ENCODE measurements at places on chromosomes 11 and 22. TPM values are rescaled to one million over a fixed set of nuclear protein-coding genes. Genes with fewer than 3 reads are reported as not detected.

- no peak overlapping the region for H3K27ac ChIP-seq
- DNase-seq, result no peak
- H3K4me1 ChIP-seq, result no peaks in the 10 kb centered on the region
- H3K27me3 ChIP-seq, result peaks cover 6% of the 10 kb centered on the region
- no peaks in the 10 kb centered on the region for H3K36me3 ChIP-seq
Observed at GRCh38 chr11:113153847-113154246, 160.5 kb upstream of the TTC12 start.

DNA sequence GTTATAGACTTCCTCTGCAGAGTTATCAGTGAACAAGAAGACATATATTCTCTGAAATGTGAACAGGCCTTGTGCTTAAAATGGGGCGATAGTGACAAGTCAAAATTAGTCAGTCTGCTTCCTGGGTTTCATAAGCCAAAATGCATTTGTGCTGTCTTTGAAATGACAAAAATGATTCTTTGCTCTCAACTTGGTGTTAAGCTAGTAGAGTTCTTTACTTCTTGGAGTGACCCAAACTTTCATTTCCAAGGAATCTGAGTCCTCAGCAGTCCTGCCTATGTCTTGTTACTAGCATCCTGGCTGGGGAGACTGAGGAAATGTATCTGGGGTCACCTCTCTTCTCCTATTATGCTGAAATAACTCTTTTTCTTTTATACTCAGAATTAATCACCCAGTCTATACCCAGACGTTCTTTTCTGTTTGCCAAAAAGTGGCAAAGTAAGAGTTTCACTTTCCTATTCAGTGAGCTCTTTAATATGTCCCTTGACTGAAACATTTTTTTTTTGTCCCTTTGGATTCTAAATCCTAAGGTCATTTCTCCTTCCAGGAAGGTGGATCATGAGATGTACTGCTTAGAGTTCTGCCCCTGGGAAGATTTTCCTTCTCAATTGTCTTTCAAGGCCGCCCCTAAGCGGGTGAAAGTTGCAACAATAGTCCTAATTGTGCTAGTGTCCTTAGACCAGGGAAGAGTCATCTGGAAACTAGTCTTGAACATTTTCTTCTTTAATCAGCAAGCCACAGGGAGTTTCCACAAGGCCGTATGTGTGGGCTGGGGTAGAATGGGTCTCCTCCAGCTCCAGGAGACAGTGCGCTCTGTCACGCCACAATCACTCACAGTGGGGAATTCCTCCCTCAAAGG lies 53.0 kb upstream of the RDX start:
- H3K27me3 ChIP-seq, result peaks cover 5% of the 10 kb centered on the region
- peaks cover 3% of the 10 kb centered on the region for H3K4me1 ChIP-seq
- no peak overlapping the region for H3K4me3 ChIP-seq
- DNase-seq, result no peak

- H3K4me1 ChIP-seq, result peaks cover 1% of the 10 kb centered on the region
- no peak for DNase-seq
- no peak overlapping the region for H3K27ac ChIP-seq
- H3K4me3 ChIP-seq, result no peak overlapping the region
Observed at GRCh38 chr11:118046051-118046963, 30.6 kb upstream of the TMPRSS4 start.

DNA sequence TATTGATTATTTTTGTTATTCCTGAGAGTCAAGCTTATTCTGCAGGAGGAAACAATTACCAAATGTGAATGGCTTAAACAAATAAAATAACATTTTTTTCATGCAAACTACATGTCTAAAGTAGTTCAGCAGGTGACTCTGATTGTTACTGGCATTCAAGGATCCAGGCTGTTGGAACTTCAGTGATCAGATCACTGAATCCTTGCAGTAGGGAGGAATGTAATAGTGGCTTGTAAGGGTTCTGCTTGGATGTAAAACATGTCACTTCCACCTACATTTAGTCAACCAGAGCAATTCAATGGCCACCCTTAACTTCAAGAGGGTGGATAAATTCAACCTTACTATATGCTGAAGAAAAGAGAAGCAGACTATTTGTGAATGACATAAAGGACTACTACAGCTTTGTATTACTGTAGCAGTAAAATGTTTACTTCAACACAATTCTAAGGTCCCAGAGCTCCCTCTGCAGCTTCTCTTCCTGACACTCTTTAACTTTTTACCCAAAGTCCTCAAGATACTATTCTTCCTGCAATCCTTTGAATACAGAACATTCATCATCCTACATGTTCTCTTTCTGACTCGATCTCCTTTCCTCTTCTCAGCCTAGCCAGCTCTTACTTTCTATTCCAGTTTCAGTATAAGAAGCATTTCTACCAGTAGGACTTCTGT lies 284.0 kb downstream of the LRRC4C start:
- H3K36me3 ChIP-seq, result no peaks in the 10 kb centered on the region
- no peak for DNase-seq
- no peak overlapping the region for H3K4me3 ChIP-seq

DNA sequence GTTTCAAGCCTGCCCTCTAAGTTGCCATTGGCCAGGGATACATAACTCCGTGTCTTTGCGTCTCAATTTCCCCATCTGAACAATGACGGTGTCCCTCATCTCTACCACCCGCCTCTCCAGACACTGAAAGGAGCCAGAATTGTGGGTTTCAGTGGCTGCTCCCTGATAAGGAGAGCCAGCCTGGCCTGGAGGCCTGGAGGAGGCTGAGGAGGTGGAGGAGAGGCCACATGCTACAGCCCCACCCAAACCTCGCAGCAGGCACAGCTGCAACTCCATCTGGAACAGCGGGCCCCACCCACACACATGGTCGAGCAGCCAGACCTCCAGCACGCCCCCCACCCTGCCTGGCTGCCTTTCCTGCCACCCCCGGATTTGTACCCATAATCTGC lies 34.4 kb upstream of the CD82 start:
- no peak overlapping the region for H3K4me3 ChIP-seq
- no peaks in the 10 kb centered on the region for H3K4me1 ChIP-seq
- DNase-seq, result no peak
- no peaks in the 10 kb centered on the region for H3K36me3 ChIP-seq

DNA sequence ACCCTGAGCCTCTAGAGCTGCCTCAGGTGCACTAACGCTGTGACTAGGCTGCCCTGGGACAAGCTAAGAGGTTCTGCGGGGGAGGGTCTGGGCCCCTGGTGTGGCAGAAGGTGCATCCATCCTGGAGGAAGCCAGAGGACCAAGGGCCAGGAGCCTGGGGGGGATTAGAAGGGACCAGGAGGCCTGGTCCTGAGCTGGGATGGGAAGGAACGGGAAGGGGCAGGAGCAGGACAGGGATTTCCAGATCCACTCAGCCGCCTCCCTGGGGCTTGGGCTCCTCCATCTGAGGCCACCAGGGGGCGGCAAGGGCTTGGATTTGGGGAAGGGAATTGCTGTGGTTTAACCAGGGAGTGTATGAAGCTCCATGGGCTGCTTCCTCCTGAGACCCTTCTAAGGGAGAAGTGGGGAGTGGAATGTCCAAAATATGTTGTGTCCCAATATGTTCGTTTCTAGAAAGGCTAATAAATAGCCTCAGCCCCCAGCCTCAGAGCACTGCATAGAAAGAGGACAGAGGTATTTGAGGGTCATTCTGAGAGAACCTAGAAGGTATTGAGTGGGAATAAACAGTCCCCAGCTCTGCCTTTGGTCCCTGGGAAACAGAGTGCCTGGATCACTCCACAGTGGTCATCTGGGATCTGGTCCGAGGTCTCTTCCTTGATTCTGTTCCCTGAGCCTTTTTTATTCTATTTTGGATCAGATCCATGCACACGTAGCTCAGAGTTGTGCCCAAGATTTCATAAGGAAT lies 17.4 kb upstream of the PRAME start:
- H3K4me1 ChIP-seq, result peaks cover 2% of the 10 kb centered on the region
- H3K4me3 ChIP-seq, result no peak overlapping the region
- peaks cover 69% of the 10 kb centered on the region for H3K27me3 ChIP-seq
- H3K27ac ChIP-seq, result no peak overlapping the region
- no peaks in the 10 kb centered on the region for H3K36me3 ChIP-seq

- peaks cover 1% of the 10 kb centered on the region for H3K36me3 ChIP-seq
- no peaks in the 10 kb centered on the region for H3K27me3 ChIP-seq
- H3K4me3 ChIP-seq, result no peak overlapping the region
- DNase-seq, result no peak
Observed at GRCh38 chr11:113668255-113668654, 37.9 kb downstream of the TMPRSS5 start.

- no peak within 1 kb of the TSS for H3K27ac ChIP-seq
- H3K36me3 ChIP-seq, result no peaks in the 10 kb centered on the region
- no peak within 1 kb of the TSS for H3K4me3 ChIP-seq
- DNase-seq, result no peak
Observed at GRCh38 chr11:66026017-66026529, at the start of gene CATSPER1. CATSPER1 (minus strand) TSS chr11:66026479; CDS start chr11:66026379, 100 bp downstream.

CECR2 gene
- total RNA-seq, result 40.5 TPM

TXNRD2 gene
- 14.0 TPM for total RNA-seq

PPP2R5B gene
- total RNA-seq, result 14.1 TPM

F2 gene
- 21.8 TPM for total RNA-seq

PRRG4 gene
- total RNA-seq, result 0.75 TPM

GPR152 gene
- not detected for total RNA-seq
